ENCODE measurements at places on chromosomes 5 and 9. TPM values are rescaled to one million over a fixed set of nuclear protein-coding genes. Genes with fewer than 3 reads are reported as not detected.

GRCh38 chr5:13704396-13704795 lies 240.1 kb downstream of the DNAH5 start:
- no peak for DNase-seq

DNA sequence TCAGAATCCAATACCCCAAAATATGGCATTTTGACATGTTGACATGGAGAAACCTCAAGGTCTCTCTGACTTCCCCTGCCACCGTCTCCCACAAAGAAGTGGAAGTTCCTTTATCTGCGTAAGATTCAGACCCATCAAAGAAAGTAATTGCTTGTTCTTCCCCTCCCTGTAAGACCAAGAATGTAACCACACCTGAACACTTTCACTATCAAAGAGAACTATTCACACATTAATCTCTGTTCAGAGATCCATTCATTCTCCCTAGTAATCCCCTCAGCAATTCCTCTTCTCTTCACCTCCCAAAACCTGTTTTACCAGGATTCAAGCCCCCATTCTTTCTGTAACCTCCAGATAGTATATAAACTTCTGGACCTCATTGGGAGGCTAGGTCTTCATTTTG lies 4.1 kb upstream of the SLC1A1 start:
- no peak for DNase-seq

DNA sequence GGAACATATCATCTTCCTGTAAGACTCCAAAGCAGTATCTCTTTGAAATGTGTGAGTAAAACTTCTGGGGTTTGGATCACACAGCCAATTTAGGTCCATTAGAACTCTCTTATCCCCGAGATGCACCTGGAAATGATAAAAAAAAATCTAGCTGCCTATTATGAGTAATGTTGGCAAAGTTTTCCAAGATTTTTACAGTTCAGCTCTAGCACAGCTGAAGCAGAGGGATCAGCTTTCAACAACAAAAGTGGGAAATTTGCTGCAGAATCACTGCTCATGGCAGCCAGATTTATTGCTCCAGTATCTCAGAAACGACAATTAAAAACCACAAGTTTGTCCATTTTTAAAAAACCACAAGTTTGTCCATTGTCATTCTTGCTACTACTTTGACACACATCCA lies 292.2 kb downstream of the IRX2 start:
- peak; percentile 42 for DNase-seq

DNA sequence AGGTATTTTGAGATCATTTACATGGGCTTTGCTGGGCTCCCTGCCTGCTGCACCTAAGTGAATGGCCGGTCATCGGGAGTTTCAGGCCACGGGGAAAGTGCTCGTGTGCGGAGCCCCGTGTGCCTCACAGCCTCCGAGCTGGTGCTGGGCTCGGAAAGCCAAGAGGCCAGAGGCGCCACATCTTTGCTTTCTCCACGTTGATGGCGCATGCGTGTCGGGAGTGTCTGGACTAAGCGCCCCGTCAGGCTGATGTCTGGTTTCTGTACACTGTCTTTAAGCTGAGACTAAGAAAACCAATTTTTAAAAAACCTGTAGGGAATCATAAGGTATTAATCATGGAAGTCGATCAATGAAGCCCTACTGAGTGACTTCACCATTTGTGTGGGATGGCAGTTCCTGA lies 69.1 kb downstream of the OTULIN start:
- no peak for DNase-seq

DNA sequence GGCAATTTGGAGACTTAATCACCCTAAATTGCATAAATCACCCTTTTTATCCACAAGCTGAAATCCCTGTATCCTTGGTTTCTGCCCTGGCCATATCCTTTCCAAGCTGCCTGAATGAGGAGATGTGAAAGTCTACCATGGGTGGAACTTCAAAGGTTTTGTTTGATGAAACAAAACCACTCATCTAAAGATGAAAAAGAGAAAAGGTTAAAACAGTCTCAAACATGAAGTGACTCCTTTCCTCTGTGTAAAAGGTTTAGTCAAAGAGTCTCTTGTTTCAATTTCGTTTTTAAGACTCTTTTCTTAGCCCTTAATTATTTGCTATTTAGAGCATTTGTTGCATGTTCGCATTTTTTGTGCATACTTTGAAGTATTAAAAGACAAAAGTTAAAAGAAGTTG lies 11.2 kb downstream of the SLC45A2 start:
- no peak for DNase-seq

DNA sequence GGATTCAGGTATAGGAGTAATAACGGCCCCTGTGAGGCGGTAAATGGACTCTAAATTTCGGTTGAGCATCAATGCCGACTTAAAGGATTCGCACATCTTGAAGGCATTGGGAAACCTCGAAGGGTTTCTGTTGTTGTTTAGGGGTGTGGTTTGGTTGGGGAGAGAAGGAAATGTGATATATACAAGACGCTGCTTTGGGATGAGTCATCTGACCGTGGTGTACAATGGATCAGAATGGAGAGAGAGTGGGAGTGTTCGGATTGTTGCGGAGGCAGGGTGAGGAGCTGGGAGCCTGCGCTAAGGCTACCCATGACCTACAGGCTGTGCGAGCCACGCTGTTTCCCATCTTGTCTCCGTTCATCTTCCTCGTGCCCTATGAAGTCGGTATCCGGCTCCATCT lies 60.4 kb upstream of the ERCC6L2 start:
- no peak for DNase-seq

RHOBTB3 gene
- total RNA-seq: 134 TPM

RIOK2 gene
- 34.8 TPM for total RNA-seq

MYMK gene
- 0.89 TPM for total RNA-seq

GRCh38 chr9:86166546-86166945 lies 67.2 kb upstream of the GOLM1 start:
- no peak for DNase-seq

GRCh38 chr5:121175986-121176385 lies 675.7 kb upstream of the FTMT start:
- DNase-seq: no peak

DNA sequence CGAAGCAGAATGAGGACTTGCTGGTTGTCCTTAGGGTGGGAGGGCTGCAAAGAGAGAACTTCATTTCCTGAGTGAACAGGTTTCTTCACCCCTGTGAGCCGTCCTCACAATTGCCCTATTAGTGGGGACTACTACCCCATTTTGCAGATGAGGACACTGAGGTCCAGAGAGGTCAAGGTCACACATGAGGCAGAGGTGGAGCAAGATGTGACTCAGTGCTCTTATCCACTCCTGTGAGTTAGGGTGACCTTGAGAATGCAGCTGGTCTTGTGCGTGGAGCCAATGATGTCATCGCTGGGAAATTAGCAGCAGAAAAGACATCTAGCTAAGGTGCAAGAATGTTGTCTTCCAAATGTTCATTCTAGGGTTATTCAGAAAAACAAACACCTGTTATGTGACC lies 26.9 kb downstream of the GPRIN1 start:
- no peak for DNase-seq

CCT5 gene
- total RNA-seq: 161 TPM

SOX30 gene
- total RNA-seq: 0.10 TPM

C9orf50 gene
- total RNA-seq: not detected

DNA sequence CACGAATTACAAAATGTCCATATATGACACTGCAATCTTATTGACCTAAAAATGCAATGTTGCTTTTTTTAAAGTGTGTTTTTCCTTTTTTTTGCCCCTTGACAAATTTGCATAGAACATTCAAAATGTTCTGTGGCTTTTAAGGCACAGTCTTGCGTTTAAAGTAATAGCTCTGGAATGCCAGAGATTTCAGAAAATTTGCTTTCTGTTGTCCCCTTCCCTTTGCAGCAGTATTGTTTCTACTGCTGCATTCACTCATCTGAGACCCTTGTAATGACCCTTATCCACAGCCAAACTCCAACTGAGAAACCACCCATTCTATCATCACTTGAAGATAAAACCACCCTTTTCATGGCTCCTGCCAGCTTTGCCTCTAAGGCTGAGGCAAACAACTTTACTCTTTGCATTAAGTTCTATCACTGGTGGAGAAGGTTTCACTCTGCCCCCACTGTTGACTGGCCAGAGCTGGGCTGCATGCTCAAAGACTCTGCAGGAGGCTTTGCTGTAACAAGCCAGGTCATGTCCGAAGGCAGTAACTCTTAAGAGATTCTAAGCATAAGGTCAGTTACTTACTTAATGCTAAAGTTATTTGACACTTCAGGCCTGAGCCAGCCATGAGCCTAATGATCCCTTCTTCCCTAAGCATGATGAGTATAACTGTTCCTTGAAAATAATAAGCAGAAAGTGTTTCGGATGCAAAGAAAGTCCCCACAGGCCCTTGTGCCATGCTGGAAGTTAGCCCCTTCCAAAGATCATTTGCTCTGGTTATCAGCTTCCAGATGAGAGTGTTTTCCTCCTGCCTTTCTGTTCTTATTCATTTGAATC lies 101.9 kb downstream of the CD180 start:
- DNase-seq: no peak

- no peak for DNase-seq
Observed at GRCh38 chr9:74691058-74691457, 193.9 kb downstream of the RORB start.

DNA sequence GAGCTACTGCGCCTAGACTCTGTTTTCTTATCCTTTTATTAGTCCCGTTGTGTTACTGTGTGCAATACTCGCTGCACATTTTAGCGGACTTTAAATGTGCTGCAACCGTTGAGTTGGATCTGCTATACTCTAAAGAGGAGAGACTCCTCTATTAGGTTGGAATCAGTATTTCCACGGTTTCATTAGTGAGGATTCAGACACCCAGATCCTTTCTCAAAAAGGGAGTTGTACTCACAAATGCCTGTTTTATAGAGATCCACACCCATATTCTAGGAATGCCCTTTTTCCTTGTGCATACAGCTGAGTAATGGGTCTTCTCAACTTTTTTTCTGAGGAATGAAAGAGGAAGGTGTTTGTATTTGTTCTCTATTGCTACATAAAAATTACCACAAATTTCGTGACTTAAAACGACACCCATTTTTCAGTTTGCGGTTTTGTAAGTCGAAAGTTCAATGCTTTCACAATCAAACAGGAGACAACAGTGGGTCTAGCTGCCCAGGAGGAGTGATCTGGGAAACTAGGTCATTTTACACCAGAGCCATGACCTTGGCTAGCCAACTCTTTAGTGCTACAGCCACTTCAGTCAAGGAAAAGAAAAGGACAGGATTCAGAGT lies 52.8 kb upstream of the SLC44A1 start:
- DNase-seq: no peak

DNA sequence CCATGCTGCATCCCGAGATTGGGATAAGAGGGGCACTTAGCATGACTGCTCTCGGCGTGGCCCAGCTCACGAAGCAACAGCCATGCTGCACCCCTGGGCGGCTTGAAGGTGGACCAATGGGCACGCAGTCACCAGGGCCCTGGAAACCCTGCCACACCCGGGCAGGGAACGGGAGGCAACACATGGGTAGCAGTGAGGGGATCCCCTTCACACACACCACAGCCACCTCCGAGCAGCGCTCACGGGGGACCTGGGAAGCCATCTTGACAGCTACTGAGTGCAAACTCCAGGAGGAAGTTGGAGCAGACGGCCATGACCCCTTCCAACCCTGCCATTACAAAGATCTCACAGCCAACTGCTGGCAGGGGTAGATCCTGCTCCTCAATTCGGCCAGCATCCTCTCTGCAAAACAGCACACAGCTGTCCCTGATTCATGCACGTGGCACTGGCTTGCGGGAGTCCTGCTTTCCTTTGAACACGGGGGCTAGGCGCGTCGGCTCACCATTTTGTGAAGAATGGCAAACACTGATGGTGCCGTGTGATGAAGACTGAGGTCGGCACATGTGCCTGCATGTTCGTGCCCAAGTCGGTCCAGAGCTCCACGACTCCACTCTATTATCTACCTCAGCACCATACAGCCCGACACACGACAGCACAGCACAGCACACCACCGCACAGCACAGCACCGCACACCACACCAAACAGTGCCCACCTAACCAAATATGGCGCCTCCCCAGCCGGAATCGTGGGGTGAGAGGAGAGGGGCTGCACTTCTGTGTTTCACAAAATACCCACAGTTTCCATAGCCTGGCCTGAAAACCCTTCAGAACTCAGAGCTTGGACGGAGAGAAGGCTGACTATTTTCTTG lies 5.0 kb downstream of the UBAC1 start:
- no peak for DNase-seq

DNA sequence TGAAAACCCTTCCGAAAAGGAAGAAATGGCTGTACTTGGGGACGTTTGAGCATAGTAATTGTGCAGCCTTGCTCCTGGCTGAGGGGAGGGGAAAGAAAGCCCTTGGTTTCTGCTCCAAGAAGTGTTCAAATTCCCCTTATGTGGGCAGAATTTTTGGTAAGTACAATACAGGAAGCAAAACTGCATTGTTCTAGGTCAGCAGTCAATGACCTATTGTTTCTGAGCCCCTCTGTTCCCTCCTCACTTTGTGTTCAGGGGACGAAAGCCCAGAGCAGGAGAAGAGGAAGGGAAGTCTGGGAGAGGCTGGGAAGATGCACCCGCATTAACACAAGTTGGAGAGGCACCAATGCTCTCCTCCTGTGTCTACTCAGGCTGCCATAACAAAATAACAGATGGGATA lies 11.9 kb downstream of the BASP1 start:
- DNase-seq: no peak

GRCh38 chr5:604391-604831 lies 7.7 kb upstream of the CEP72 start:
- DNase-seq: no peak

GRCh38 chr9:37010180-37010579 lies 23.9 kb downstream of the PAX5 start:
- no peak for DNase-seq

DNA sequence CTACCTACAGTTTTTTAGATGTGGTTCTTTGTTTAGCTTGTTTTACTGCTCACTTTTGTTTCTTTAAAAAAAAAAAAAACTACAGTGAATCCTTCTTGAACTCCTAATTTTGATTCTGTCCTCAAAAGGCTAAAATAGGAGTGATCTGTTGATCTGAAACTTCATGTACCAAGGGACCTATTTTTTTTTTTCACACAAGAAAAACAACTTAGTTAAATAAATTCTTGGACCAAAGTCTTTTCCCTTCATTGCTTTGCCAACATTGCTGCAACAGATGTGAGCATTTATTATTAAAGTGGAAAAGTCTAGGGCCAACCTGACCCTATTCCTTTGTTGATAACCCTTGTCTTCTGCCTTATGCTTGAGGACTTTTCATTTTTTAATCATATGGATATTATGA lies 236.8 kb downstream of the ARHGEF28 start:
- no peak for DNase-seq

TLE1 gene
- total RNA-seq: 36.6 TPM

DNA sequence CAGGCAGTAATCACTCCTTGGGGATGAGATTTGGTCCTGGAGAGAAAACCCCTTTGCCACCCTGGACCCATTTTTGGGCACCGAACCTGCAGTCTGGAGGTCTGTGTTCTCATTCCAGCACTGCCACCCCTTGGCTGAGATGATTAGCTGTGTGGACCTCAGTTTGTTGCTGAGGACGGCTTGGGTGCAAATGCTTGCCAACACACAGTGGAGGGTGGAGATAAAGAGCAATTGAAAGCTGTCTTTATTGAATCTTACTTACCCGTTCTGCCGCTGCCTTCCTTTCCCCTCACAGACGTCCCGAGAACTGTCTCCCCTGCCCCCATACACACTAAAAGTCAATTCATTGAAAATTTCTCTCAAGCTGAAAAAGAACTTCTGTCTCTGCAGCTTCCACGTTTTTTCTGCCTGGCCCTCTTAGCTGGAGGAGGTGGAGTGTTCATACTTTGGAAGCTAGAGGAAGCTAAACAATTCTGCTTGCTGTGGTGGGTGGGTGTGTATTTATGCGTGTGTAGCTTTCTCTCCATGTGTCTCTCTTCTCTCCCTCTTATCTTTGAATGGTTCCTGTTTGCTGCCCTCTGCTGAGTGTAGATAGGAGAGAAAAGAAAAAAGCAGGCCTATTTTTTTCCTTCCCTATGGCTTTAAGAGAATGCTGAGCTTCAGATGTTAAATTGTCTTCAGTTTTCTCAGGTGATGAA lies 6.6 kb downstream of the GALNT10 start:
- peak; percentile 48 for DNase-seq

FGF1 gene
- total RNA-seq: 2.4 TPM

Data from skin of body (tissue), 3 donors.